NCI-H1105 treated with DMSO at 0.1 percent for 48 hours (cell line): ENCODE measurements at places on chromosomes 3 and 15.

DNA sequence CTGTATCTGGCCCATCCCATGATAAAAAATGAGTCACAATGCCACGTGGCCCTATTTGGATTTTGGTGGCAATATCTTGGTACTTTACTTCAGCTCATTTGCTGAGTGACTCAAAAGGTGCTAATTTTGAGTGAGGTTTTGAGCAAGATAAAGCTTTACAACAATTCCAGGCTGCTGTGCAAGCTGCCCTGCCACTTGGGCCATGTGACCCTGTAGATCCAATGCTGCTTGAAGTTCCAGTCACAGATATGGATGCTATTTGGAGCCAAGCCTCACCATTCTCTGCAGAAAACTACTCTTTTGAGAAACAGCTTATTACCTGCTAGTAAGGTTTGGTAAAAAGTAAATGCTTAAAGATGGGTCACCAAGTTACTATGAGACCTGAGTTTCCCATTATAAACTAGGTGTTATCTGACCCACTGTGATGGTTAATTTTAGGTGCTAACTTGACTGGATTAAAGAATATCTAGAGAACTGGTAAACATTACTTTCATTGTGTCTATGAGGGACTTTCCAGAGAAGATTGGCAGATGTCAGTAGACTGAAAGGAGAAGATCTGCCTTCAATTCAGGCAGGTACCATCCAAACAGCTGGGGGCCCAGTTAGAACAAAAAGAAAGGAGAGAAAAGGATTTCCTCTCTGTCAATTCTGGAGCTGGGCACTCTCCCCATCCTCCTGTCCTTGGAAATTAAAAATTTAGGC is 1083.9 kb downstream of the DIPK2A start:
- no peak for DNase-seq

DNA sequence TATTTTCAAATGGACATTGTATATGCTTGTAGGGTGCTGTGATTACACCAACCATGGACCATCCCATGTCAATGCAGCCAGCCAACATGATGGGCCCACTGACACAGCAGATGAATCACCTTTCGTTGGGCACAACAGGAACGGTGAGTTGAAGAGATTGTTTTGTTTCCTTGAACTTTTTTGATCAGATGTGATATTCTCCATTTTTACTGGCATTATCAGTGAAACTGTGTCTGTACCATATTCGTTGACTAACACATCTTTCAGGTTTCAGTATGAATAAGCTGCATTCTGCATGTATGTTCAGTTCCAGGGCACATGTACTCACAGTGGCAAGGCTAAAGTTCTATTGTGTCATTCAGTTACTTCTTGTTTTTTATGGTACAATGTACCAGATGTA is 655.2 kb downstream of the RBMS3 start:
- DNase-seq, result no peak

DNA sequence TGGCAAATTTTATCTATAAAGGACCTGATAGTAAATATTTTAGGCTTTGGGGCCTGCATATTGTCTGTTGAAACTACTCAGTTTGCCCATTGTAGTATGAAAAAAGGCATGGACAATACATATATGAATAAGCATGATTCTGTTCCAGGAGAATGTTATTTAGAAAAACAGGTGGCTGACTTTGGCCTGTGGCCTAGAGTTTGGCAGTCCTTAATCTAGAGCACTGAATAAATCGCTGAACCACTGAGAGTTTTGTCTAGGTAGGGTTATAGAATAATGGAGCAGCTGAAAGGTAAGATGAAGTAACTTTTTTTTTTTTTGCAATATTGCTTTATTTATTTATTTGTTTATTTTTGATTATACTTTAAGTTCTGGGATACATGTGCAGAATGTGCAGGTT is 75.0 kb downstream of the LRRC49 start:
- no peak for DNase-seq

GRCh38 chr3:30659270-30660130 is 53.1 kb downstream of the TGFBR2 start:
- no peak for DNase-seq

DNA sequence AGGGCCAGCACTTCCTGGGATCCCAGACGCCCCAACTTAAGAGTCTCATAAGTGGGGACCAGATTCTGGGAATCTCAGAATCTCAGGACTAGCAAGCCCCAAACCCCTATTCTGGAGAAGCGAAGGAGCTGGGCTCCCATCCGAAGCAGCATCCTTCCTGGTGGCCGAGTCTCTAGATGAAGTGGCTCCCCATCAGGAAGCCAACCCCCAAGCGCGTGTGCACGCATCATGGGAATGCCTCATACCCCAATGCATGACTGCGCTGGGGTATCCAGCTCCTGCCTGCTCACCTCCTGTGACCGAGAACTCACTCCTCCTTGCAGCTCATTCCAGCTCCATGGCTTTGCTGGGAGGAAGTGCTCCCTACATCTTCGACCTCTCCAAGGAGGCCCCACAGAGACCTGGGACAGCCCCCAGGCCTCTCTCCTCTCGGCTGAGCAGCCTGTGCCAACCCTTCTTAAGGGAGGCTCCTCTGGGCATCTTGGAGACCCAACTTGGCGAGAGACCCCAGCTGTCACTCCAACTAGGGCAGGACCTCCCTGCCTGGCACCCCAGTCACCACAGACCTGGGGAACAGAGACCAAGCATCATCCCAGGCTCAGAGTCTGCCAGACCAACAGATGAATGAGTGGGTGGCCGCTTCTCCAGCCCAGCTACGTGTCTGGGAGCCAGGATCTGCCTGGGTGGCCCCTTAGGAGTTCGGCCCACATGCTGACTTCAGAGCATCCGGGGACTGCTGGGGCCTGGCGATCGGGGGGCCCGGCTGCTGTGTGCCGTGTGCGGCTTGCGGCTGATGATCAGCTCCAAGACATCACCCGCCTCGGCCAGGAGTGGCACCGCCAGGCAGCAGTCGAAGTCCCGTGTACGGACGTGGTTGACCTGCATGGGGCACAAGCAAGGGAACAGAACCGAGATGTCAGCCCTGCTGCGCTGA is 46.9 kb downstream of the GRIP2 start:
- no peak for DNase-seq

DNA sequence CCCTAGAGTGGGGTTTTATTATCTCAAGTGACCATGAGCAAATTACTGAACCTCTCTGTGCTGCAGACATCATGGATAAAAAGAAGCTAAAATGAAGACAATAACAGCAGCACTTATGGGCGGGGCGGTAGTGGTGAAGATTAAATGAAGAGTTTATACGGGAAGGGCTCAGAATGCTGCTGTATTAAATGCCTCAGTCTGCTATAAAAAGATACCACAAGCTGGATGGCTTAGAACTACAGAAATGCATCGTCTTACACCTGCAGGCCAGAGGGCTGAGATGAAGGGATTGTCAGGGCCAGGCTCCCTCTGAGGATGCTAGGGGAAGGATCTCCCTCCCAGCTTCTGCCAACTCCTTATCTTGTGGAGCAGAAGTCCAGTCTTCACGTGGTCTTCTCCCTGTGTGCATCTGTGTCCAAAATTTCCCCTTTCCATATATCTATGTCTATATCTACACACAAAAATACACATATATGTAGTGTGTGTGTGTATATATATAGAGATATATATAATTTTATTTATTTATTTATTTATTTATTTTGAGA is 2.9 kb downstream of the ALG1L2 start:
- no peak for DNase-seq

- DNase-seq, result no peak
Measured at GRCh38 chr3:11248596-11248995, 23.6 kb upstream of the ATG7 start.

DNA sequence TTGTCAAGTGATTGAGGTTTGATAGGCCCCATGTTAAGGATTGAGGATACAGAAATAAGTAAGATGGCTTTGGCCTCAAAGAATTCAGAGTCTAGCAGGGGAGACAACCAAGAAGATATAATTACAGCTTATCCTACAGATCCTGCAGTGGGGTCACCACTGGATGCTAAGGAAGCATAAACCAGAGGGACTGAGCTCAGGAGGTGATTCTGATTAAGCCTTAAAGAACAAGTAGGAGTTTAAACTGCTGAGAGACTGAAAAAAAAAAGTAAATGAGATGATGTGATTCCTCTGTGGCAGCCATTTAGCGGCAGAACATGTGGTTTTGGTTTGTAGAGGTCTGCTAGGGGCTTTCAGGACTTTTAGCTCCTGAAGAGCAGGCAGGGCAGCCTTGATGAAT is 72.1 kb upstream of the ROPN1 start:
- DNase-seq, result no peak

GRCh38 chr3:160343132-160343531 is 55.9 kb downstream of the IFT80 start:
- DNase-seq, result peak; percentile 71

GRCh38 chr3:55765906-55766701 is 279.0 kb upstream of the WNT5A start:
- DNase-seq, result no peak

GRCh38 chr3:23259515-23259914 is 56.4 kb downstream of the UBE2E2 start:
- DNase-seq, result no peak

GRCh38 chr3:103729547-103729946 is 1294.7 kb downstream of the ZPLD1 start:
- no peak for DNase-seq

- DNase-seq, result no peak
Measured at GRCh38 chr3:70856414-70857162, 544.1 kb upstream of the MDFIC2 start.

- DNase-seq, result no peak
Measured at GRCh38 chr15:56805466-56806147, 72.3 kb upstream of the ZNF280D start.

DNA sequence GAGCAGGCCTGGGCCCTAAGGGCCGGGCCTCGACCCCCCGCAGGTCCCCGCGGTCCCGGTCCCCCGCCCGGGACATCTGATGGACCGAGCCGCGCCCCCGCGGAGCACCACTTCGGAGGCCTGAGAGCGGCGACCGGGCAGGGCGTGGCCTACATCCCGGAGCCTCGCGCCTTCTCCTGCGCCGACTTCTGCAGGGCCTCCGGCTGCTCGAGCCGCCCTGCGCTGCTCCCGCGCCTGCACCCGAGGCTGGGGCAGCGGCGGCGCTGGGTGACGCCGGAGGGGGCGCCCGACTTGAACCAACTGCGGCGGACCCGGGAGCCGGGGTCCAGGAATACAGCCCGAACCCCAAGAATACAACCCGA is 14.9 kb upstream of the GP9 start:
- no peak for DNase-seq

GRCh38 chr3:188421151-188421821 is 267.3 kb downstream of the LPP start:
- no peak for DNase-seq

DNA sequence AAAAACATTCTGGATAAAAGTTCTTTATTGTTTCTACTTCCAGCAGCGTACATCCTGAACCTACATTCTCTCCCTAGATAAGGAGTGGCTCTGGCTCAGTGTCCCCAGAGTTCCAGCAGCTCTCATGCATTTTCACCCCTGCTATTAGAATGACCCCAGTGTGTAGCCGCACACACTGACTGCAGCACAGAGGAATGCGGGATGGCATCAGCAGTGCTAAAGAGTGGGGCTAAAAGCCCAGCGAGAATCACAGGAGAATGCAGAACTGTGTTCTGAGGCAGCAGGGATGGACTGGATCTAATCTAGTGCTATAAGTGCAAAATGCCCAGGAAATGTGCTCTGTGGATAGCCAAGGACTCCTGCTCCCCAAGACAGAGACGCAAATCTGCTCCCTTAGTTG is 66.4 kb upstream of the TJP1 start:
- no peak for DNase-seq

- DNase-seq, result no peak
Measured at GRCh38 chr15:63483521-63484371, 20.6 kb upstream of the USP3 start.

DNA sequence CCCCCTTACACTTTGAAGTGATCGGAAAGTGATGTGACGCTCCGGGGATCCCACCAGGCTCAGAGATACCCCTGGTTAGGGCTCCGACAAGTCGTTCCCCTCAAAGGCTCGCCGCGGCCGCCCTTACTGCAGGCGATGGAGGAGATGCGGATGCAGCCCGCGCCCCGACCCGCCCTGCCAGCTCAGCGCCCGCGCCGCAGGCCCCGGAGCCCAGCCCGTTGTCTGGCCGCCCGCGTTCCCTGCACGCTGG is 228 bp downstream of the GLT8D1 start:
- DNase-seq, result no peak

GRCh38 chr3:128590948-128591347 is 59.7 kb downstream of the RPN1 start:
- no peak for DNase-seq

- DNase-seq, result no peak
Measured at GRCh38 chr3:11290743-11291680, 18.8 kb downstream of the ATG7 start.

DNA sequence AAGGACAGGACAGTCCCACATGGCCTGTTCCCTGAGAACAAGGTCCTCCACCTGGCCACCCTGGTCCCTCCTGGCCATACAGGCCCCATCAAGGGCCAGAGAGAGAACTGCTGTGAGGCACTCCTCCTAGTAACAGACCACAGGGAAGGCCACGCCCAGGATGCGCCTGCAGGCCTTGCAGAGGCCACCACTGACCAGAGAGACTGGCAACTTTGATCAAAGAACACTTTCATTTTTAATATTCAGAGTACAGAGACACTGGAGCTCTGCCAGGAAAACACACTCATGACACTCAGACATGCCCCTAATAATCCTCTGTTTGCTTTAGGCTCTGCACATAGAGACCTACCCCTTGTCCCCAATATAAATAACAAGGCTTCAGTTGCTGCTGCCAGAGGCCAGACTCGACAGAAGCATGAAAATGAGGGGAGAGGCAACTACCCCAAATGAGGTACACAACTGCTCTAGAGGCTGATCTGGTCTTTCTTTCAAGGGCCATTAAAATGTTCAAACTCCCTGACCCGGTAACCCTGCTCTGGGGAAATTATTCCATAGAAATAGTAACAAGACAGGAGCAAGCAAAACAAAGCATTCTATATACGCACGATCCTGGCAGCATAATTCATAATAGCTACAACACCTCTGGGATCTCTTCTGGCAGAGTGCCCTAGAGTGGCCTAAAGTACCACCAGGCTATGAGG is 44.8 kb downstream of the CCDC12 start:
- DNase-seq, result peak; percentile 81

DNA sequence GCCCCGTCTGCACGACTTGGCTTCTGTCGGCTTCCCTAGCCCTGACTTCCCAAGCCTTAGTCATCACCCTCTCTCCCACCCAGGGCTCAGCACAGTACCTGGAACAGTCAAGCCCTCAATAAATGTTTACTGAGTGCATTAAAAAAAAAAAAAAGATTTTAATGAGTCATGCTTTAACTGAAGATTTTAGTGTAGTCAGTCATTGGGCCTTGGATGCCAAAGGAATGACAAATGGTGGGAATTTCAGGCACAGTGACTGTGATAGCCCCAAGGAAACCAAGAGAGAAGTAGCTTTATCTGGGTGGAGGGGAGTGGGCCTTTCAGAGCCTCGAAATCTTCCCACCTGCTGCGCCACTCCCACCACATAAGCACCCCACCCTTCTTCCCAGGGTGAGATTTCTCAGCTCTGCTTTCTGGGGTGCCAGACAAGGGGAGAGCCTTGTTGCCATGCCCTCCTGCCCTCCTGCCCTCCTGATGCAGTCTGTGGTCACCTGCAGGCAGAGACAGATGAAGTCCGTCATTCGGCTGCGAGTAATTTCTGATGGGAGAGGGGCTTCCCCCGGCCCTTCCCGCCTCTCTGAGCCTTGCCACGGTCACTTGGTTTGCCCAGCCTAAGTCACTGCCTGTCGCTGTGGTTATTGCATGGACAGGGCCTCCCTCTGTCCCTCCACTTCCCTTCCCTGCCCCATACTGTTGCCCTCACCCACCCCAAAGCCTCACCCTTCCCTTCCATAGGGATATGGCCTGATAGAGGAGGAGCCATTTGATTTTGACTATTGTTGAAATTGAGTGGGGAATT is 41.8 kb downstream of the SMAD3 start:
- no peak for DNase-seq
